ENCODE measurements at places on chromosomes 13 and 19. TPM values are rescaled to one million over a fixed set of nuclear protein-coding genes. Genes with fewer than 3 reads are reported as not detected.

Gene CYP4F22
- total RNA-seq: not detected

Gene ZNF616
- 1.0 TPM for total RNA-seq

Gene SOX1
- not detected for total RNA-seq

Gene ANGPTL8
- not detected for total RNA-seq

Gene ZNF175
- 5.6 TPM for total RNA-seq

Gene CYP4F8
- not detected for total RNA-seq

Gene NLRP7
- not detected for total RNA-seq

Gene IL27RA
- 11.8 TPM for total RNA-seq

Gene IQCN
- total RNA-seq: 0.31 TPM

Gene PSG7
- total RNA-seq: not detected

Gene TUBA3C
- total RNA-seq: not detected

Gene ZNF835
- not detected for total RNA-seq

Gene ZNF497
- 1.8 TPM for total RNA-seq

Gene KIR3DL2
- not detected for total RNA-seq

All from A549 treated with CpdA at 1 μM for 4 hours (cell line).